Daoy (cell line): ENCODE measurements at places on chromosomes 12 and 14. TPM values are rescaled to one million over a fixed set of nuclear protein-coding genes. Genes with fewer than 3 reads are reported as not detected.
A peak's percentile ranks its signal among the peaks of the same experiment; 100 is the strongest.

The KCNJ8 gene
- total RNA-seq = 1.1 TPM in 1 of 2 replicates, not detected in the other

- no peak for DNase-seq
Observed at GRCh38 chr14:68322940-68323620, 469.8 kb downstream of the ZFP36L1 start.

The IFNG gene
- not detected in 2 replicates for total RNA-seq

The RAD51AP1 gene
- 106 and 121 TPM in 2 replicates for total RNA-seq

DNA sequence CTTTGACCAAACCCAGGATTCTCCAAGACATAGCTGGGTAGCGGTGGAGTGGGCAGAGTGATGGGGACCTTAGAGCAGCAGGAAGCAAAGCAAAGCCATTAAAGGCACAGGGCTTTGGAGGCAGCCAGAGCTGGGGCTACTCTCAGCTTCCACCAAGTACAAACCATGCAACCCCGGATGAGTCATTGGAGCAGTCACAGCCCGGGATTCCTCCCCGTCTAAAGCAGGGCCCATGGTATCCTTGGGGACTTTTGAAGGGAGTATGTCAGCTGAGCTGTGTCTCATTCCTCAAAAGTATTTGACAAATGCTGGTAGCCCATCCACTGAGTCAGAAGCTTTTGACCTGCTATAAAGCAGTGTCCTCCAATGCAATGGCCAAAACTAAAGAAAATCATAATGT lies 9.7 kb upstream of the IFI27 start:
- peak; percentile 69 for DNase-seq

DNA sequence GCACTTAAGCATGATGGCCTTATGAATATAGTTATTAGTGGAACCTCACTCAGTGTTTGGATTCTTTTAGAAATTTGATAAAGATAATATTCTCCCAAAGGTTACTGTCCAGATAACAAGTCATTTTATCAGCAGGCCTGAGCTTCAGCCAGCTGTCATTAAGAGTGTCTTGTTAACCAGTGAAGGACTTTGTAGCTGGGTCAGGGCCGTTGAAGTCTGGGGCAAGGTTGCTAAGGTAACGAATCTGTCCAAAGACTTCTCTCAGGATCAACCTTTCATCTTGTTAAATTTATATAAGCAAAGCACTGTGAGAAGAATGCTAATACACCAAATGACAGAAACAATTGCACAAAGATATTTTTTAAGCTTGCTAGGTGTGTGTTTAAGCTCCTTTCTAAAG lies 271.3 kb upstream of the TMPO start:
- DNase-seq = no peak

DNA sequence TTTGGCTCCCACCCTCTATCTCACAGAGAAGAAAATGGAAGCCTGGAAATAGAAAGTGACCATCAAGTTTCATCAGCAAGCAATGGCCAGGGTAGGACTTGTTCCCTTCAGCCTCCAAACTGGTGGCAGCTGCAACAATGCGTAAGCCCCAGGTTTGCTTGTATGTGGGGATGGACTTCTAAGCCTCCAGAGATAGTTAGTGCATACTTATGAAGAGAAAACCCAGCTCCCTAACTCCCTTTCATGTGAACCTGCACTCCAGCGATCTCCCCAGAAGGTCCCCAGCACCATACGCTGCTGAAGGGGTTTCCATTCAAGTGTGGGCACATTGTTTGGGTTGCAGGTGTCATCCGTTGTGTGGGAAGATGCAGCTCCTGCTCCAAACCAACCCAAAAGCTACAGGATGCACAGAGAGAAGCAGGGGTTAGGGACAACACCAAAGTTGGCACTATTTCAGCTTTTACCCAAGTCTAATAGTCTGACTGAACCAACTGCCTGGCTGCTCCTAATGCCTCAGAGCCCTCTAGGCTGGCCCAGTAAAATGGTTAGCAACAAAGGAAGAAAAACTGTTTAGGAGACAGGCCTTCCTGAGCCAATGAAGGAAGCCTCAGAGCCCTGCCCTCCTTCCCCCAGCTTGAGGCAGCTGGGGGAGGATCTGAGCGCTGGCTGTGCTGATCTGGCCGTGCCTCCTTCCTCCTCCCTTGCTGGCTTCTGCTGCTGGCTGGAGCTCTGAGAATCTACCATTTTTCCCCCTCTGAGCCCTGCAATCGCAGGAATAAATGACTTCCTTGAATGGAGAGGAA lies 12.3 kb downstream of the ZFP36L1 start:
- peak; percentile 78 for DNase-seq
